COR-L47 (cell line): ENCODE measurements at places on chromosomes 4 and X.

- DNase-seq: no peak
These were observed 192.4 kb upstream of the FSTL5 start for GRCh38 chr4:162356181-162356580.

DNA sequence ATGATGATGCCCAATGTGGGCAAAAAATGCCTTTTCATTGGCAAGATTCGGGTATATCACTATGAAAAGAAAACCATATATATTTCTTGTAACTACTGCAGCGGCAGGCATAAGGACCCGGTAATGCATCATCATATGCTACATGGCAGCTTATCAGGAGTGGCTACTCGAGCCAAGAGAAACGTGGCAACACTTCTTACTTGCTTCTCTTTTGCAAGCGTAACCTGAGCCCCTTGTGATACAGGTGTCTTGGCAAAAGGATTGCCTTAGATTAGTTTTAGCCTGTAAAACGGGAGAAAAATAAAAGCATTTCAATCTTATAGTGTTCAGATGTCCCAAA is 280.3 kb downstream of the SPRY1 start:
- no peak for DNase-seq

- no peak for DNase-seq
These were observed 95.8 kb downstream of the MID1 start for GRCh38 chrX:10524578-10524977.

GRCh38 chr4:153757407-153757806 is 2.4 kb downstream of the RNF175 start:
- no peak for DNase-seq
